Left kidney (tissue), 8 donors: ENCODE measurements at places on chromosomes 11 and 22. TPM values are rescaled to one million over a fixed set of nuclear protein-coding genes. Genes with fewer than 3 reads are reported as not detected.

The LIN7C gene
- polyA plus RNA-seq, result 30.5 TPM

GRCh38 chr11:67429038-67429668 is 859 bp downstream of the RPS6KB2 start:
- no peak for DNase-seq

DNA sequence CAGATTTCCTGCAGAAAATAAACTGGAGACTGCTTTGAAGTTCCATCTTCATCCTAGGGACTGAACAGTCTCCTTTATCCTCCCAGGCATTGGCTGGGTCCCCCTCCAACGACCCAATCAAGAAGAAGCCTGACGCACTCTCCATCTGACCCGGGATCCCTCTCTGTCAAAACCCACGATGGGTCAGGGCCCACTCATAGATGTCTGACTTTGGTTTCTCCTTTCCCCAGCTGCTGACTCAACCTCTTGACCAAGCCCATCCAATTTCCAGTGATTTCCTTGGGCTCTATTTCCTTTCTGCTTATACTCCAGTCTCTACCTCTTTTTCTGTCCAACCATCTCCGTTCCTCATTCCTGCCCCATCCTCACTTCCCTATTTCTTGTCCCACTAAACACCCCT is 189.7 kb downstream of the MIAT start:
- DNase-seq, result no peak

DNA sequence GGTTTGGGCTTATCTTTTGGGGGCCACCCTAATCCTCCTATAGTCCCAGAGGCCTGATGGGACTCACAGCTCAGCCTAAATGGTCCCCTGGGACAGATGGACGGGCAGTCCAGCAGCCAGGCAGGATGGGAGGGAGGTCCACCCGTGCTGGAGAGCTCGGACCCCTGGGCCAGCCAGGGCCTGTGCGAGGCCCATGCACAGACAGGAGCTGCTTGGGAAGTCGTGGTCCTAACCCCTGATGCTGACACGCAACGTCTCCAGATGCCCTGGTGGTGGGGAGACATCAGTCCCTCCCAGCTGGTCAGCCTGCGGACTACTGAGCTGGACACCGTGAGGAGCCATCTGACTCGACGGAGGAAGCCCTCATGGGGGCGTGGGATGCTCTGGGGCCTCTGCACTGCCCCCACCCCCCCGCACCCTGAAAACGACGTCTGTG is 31.2 kb upstream of the MUC5AC start:
- DNase-seq, result no peak

DNA sequence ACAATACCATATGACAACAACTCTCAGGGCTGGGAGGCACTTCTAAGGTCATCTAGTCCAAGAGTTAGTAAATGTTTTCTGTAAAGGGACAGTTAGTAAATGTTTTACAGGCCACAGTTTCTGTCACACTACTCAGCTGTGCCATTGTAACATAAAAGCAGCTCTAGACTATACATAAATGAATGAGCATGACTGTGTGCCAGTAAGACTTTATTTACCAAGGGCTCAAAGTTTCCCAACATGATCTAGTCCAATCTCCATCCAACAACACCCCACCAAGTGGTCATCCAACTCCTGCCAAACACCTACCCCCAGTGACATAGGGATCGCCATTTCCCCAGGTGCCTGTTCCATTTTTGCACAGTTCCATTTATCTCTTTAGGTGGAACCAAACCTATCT is 12.1 kb downstream of the SERGEF start:
- no peak for DNase-seq
